ENCODE measurements at places on chromosomes 16 and 17.
A peak's percentile ranks its signal among the peaks of the same experiment; 100 is the strongest.

DNA sequence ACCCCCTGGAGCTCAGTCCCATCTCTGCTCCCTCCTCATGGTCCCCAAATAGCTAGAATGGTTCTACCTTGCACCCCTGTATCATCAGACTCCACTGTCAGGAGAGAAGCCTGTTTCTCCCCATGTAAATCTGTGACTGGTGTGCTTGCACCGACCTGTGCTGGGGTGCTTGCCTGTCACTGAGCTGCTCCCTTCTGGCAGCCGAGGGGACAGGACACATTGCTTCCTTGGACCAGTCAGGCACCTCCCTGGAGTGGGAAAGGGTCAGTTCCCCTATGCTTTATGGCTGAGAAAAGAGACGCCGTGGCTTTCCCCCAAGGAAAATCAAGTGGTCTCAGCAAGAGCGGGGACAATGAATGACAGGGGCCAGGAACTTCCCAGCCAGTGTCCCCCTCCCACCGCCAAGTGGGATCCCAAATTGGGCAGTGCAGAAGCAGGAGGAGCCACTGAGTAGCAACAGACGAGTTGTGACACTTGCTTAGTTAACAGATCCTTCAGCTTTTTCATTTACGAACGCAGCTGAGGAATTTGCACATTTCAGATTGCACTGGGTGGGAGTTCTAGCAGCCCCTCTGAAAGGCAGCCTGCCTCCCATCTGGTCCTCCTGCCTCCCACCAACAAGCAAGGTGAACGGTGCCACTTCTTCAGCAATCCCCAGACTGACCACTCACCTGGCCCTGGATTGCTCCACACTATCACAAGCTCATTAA is 156.4 kb downstream of the KATNIP start:
- DNase-seq: no peak

- DNase-seq: no peak
Measured at GRCh38 chr17:65145743-65146142, 8.6 kb downstream of the RGS9 start.

DNA sequence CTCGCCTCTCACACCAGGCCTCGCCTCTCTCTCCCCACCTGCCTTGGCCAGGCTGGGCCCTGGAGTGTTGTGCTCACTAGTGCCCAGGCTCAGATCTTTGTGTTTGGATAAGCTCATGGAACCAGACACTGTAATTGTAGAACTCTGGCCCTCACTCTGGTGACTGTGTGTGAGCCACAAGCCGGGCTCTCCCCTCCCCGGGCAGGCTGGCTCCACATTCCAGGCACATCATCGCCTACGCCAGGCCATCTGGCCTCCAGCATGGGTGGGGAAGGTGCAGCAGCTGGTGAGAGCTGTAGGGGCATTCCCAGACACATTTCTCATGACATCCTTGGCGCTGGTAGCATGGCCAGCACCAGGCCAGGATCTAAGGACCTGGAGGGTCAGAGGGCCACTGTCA is 202.3 kb downstream of the RAB11FIP4 start:
- DNase-seq: no peak

DNA sequence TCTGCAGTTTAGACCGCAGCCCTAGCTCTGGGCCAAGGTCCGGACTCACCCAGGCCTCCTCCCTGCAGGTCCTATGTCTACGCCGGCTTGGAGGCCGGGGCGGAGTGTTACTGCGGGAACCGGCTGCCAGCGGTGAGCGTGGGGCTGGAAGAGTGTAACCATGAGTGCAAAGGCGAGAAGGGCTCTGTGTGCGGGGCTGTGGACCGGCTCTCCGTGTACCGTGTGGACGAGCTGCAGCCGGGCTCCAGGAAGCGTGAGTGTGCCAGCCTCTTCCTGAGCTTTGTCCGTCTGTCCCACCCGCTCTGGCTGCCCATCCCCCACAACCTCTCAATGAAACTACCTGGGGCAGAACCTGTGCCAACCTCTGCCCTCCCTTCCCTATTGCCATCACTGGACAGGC is 20.1 kb downstream of the WSCD1 start:
- DNase-seq: no peak

- DNase-seq: peak; percentile 43
Measured at GRCh38 chr16:83939266-83939855, 13.7 kb upstream of the OSGIN1 start.

- DNase-seq: no peak
Measured at GRCh38 chr17:6558276-6558675, 1.9 kb upstream of the PITPNM3 start.

DNA sequence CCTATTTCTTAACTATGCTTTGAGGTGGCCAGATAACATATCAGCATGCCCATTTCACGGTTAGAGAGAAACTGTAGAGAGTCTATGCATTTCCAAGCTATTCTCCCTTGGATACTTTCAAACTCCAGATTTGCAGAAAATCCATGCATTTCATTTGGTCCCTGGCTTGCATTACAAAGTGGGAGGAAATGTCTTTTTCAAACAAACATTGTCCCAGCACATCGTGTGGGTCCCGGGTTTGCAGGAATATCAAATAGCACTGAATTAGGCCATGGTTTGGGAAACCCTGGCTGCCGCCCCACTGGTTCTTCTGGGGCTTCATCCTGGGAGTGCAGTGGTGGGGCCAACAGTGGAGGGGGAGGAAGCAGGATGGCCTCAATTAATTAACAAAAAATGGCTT is 171.9 kb downstream of the IRX5 start:
- DNase-seq: no peak

- DNase-seq: no peak
Measured at GRCh38 chr16:80029761-80030481, 429.4 kb upstream of the MAF start.

GRCh38 chr17:28216528-28216927 is 102.5 kb upstream of the TMEM97 start:
- DNase-seq: no peak

GRCh38 chr16:27108826-27109665 is 42.3 kb downstream of the C16orf82 start:
- no peak for DNase-seq

- peak; percentile 25 for DNase-seq
Measured at GRCh38 chr16:27346819-27347218, 33.0 kb downstream of the IL4R start.
